ENCODE measurements at places on chromosomes 7 and 10.

GRCh38 chr7:83065714-83066113, 97.0 kb downstream of the PCLO start:
- no peak for DNase-seq

GRCh38 chr7:85928500-85928899, 715.2 kb upstream of the GRM3 start:
- DNase-seq = no peak

- DNase-seq = no peak
These were observed 5.6 kb downstream of the NFE2L3 start for GRCh38 chr7:26157520-26158105.

- DNase-seq = no peak
These were observed 233.6 kb downstream of the BAMBI start for GRCh38 chr10:28910956-28911355.

DNA sequence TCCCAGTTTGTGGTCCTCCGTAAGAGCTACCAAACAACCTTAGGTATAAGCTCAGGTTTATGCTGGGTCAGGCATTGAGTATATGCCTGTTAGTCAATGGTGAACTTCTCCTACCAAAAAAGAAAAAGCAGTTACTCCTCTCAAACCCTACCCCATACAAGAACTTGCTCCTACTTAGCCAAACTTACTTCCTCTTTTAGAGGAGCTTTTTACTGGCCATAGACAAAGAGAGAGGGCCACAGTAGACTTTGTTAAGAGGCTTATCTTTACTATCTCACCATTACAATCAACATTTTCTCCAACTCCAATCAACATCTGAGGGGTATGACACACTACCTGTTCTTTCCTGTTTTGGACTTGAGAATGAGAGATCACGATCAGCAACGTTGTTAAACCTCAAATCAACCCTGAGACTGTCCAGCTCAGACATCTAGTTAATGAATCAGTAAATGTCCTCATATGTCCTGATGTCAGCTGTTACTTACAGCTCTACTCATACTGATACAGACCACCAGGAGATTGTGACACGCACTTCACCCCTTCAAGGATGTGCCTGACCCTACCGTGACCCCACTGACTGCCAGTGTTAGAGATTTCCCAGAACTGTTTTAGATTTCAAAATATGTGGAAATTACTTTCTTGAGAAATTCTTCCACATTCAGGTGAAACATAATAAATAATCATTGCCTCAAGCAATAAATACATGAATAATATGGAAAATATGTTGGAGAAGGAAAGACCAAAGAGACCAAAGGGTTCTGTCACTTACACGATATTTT, 18.4 kb upstream of the CCDC71L start:
- no peak for DNase-seq

GRCh38 chr10:61130366-61130765, 186.4 kb upstream of the RHOBTB1 start:
- DNase-seq = no peak

GRCh38 chr7:127922656-127923055, 108.6 kb downstream of the LRRC4 start:
- no peak for DNase-seq

GRCh38 chr10:117462424-117462792, 80.1 kb upstream of the EMX2 start:
- DNase-seq = no peak

- DNase-seq = no peak
These were observed 49.3 kb upstream of the AGBL3 start for GRCh38 chr7:134936893-134937510.

GRCh38 chr7:123656544-123657303, 1.1 kb downstream of the LMOD2 start:
- no peak for DNase-seq
